CMK (cell line): ENCODE measurements at places on chromosomes 12 and 14.

DNA sequence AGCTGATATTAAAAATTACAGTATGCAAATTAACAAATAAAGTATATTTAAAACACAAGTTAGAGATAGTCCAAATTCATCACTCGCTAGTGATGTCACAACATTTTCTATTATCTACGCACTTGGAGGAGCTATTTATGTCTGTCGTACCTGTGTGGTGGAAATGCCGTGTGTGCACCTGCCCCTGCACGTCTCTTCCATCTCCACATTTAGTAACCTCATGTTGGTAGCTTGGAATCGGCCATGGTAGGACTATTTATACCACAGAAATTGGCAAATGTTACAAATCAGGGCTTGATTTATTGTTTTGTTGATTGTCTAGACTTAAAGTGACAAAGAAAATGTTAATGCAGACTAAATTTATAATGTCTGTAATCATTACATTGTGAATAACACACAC, 62.6 kb upstream of the NTF3 start:
- no peak for DNase-seq

DNA sequence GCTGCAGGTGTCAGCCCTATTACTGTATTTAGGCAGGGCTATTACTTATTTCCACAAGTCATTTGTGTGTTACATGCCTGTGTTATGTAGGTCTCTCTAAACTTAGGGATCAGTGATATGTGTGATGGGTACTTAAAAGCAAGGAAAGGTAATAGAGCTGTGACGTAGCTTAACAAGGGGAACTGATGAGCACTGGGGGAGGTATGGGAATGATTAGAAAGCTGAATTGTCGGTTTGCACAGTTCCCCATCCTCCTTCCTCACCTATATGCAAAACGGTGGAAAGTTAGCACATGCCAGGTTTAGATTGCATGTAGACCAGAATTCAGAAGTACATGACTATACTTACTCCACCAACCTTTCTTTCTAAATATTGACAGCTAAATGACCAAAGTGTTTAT, 494.3 kb upstream of the GARIN6 start:
- DNase-seq = no peak

DNA sequence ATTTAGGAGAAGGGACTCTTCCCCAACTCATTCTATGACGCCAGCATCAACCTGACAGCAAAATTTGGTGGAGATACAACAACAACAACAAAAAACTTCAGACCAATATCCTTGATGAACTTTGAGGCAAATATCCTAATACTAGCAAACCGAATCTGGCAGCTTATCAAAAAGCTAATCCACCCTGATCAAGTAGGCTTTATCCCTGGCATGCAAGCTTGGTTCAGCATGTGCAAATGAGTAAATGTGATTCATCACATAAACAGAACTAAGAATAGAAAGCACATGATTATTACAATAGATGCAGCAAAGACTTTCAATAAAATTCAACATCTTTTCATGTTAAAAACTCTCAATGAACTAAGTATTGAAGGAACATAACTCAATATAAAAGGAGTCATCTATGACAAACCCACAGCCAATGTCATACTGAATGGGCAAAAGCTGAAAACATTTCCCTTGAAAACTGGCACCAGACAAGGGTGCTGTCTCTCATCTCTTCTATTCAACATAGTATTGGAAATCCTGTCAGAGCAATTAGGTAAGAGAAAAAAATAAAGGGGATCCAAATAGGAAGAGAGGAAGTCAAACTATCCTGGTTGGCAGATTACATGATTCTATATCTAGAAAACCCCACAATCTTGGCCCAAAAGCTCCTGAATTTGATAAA, 233.3 kb downstream of the CCDC59 start:
- DNase-seq = no peak

DNA sequence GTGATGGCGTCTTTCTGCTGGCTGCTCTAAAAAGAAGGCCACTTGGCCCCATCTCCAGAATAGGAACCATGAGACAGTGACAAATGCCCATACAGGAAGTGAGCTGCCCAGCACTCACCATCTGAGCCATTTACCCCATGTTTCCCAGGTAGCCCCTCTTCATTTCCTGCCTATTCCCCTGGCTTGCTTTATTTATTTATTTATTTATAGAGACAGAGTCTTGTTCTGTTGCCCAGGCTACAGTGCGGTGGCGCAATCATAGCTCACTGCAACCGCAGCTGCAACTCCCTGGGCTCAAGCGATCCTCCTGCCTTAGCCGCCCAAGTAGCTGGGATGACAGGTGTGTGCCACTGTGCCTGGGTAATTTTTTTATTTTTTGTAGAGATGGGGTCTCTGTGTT, 71.2 kb downstream of the RIN3 start:
- DNase-seq = no peak

DNA sequence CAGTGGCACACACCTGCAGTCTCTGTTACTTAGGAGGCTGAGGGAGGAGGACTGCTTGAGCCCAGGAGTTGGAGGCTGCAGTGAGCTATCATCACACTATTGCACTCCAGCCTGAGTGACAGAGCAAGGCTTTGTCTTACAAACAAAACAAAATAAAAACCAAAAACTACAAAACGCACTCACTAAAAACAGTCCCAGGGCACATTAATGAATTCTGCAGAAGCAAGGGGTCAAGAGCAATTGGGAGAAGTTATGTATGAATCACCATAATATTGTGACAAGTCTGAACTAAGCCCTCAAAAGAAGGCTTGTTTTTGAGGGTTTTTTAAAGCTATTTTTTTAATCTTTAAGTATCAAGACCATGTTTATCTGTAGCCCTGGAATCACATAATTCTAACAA, 201.1 kb downstream of the MED13L start:
- DNase-seq = no peak

DNA sequence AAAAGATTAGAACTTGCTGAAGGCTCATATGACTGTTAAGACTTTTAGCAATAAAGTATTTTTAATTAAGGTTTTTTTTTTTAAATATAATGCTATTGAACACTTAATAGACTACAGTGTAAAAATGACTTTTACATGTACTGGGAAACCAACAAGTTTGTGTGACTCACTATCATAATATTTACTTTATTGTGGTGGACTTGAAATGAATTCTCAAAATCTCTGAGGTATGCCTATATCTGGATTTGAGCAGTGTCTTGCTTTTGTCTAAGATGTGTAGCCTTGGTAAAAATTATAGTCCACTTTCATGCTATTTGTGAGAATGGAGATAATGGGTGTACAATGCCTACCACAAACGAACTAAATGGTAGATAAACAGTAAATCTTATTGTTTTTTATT, 33.9 kb upstream of the NAV3 start:
- DNase-seq = no peak

DNA sequence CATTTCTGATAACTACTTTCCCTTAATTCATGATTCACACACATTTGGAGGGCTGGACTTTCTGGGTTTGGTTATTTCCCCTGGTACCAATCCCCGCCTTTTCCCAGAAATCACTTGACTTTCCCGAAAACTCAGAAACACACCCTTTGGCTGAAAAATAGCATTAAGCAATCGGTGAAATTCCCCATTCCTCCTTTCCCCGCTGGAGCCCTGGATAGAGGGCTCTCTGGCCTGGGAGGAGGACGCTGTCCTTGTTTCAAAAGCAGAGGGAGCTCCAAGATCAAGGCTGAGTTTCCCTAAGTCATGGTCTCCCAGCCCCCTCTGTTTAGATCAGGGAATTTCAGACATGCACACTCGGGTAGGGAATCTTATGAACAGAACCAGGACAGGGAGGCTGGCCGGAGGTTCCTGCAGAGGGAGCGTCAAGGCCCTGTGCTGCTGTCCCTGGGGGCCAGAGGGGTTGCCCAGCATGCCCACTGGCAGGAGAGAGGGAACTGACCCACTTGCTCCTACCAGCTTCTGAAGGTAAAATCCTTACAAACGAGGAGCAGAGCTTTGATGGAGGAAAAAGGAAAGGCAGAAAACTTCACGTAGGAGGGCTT, at the start of gene C1S:
Gene C1S (plus strand): TSS at position 366 of the 602 bp plus-strand sequence. CDS start 1,195 bp downstream, outside the sequence.
- DNase-seq = no peak

GRCh38 chr12:26786491-26786864, 46.5 kb downstream of the ITPR2 start:
- DNase-seq = no peak

DNA sequence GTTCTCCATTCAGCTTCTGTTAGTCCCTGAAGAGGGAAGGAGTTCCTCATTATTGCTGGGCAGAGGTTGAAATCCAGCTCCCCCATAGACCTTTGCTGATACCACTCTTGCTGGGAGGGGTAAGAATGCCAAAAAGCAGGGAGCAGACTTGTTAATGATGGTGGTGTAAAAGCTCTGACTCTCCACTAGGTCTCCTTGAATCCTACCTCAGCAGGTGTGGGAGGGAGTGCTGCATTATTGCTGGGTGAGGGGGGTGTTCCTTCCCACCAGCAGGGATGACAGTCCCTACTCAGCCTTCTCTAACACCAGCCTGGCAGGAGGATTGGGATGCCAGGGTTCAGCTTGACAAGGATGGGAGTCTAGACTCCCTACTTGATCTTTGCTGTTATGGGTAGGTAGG, 185.8 kb upstream of the NOS1 start:
- no peak for DNase-seq

GRCh38 chr12:4288296-4289131, 15.0 kb downstream of the CCND2 start:
- DNase-seq = no peak

- no peak for DNase-seq
Measured at GRCh38 chr14:94622653-94623421, 10.6 kb downstream of the SERPINA3 start.

GRCh38 chr14:51084507-51084906, 10.4 kb downstream of the TRIM9 start:
- DNase-seq = no peak

DNA sequence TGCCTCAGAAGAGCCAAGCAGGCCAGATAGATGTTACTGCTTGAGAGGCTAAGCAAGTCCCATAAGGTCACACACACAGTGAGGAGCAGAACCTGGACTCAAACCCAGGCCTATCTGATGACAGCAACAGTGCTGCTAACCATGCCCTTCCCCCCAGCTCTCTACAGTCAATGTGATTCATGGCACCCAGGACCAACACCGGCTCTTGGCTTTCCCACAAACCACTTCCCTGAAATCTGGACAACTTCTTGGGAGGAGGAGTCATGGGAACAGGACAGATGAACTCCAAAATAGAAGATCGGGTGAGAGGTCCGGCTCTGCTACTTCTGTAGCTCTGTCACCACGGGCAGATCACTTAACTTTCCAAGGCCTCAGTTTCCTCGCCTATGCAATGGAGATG, 716 bp upstream of the PTGDR start:
- no peak for DNase-seq

- no peak for DNase-seq
Measured at GRCh38 chr14:26794731-26795130, 196.9 kb upstream of the NOVA1 start.

DNA sequence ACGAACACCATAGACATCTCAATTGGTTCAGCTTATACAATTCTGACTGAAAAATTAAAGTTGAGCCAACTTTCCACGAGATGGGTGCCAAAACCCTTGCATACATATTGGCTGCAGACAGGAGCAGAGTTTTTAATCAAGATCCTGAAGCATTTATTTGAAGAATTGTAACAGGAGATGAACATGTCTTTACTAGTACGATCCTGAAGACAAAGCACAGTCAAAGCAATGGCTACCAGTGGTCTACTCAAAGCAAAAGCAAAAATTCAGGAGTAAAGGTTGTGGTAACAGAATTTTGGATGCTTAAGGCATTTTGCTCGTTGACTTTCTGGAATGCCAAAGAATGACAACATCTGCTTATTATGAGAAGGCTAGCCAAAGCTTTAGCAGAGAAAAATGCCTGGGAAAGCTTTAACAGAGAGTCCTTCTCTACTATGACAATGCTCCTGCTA, 20.7 kb downstream of the ZDHHC17 start:
- DNase-seq = no peak

DNA sequence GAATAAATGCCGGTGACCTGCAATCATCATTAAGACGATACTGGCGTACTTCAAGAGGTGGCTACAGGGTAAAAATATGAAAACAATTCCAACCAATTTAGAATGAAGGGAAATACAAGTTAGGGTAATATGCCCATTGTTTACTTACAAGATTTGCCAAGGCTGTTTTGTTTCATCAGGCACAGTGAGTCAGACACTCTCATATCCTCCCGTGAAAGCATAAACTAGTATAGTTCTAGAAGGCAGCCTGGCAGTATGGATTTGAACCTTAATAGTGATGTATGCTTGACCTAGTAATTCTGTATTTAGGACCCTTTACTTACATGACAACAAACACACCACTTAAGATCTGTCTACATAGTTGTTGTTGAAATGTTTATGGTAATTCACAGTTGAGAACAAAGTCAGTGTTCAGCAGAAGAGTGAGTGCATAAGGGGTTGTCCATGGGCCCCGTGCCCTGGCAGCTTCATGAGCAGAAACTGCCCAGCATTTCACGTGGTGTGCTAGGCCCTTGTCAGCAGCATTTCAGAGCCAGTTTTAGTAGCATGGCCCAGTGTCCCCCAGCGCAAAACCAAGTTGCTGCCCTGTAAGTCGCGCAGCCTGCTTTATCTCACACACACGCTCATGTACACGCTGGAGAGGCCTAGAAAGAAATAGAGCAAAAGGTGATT, 80.8 kb downstream of the EP400 start:
- no peak for DNase-seq

GRCh38 chr12:108313241-108313605, 25.9 kb downstream of the CMKLR1 start:
- no peak for DNase-seq
